ELR (cell line): ENCODE measurements at places on chromosomes 16 and 17.

GRCh38 chr17:66458782-66459181 lies 156.4 kb downstream of the PRKCA start:
- no peak for DNase-seq

- no peak for DNase-seq
Observed at GRCh38 chr17:57603546-57603945, 141.6 kb downstream of the CCDC182 start.

DNA sequence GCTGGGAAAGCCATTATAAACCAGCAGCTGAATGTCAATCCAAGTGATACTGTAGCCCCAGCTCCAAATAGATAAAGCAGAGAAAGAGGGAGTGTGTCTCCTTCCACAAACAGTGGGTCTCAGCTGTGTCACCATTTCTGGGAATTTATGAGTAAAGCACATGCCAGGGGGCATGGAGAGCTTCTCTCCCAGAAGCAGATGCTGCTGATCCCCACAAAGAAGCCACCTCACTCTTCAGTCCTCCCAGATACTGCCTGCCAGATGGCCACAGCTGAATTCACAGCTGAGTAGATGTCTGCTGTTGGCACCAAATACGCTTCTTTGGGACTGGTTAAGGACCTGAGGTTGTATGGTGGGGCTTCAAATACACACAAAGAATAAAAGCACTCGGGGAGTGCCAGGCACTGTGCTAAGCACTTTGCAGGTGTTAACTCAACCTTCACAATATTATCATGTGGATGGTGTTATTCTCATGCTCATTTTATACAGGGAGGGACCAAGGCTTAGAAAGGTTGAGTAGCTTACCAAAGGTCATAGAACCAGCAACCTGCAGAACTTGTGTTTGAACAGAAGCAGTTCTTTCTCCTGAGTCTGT lies 298.3 kb downstream of the CDH11 start:
- no peak for DNase-seq

DNA sequence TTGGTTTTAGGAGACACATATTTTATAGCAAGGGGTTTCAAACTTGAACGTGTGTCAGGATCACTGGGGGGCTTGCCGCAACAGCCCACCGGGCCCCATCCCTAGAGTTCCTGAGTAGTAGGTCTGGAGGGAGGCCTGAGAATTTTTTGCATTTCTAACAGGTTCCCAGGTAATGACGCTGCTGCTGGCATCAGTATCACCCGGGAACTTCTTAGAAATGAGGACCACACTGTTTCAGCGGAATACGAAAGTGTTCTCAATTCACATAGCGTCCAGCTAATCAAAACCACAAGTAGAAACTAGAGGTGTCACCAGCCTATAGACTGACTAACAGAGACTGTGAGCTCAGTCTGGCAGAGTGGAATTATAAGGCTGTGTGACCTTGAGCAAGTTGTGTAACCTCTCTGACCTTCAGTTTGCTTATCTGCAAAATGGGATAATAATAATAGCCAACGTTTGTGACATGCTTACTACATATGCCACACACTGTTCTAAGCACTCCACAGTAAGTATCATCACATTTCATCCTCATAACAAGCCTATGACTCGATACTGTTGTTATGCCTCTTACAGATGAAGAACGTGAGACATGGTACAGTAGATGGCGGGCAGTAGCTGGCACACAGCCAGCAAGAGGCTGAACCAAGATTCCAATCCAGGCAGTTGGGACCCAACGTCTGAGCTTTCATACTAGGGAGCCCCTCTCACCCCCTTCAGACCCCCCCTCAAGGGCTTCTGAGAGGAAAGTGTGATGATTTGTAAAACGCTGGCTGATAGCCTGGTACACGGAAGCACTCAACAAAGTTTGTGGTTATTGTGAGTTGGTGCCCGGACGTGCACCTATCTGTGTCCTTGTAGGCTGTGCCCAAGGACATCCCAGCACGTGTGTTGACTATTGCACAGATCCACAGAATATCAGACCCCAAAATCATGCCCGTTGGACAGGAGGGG lies 4.6 kb upstream of the ICAM2 start:
- peak; percentile 55 for DNase-seq

GRCh38 chr17:12362853-12363455 lies 302.7 kb upstream of the MYOCD start:
- DNase-seq: no peak

DNA sequence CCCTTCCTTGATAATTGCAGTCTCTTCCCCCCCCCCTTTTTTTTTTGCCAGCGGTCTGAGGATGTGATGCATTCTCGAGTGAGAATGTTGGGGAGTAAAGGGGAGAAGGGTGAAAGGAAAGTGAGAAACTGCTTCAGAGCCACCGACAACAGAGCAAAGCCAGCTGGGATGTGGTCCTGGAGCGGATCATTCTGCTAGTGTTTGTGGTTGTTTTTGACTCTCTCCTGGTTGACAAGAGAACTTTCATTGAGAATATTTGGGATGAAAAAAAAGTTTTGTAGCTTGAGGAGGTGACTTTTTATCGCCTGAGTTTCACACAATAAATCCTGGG lies 1.3 kb downstream of the NF1 start:
- no peak for DNase-seq

DNA sequence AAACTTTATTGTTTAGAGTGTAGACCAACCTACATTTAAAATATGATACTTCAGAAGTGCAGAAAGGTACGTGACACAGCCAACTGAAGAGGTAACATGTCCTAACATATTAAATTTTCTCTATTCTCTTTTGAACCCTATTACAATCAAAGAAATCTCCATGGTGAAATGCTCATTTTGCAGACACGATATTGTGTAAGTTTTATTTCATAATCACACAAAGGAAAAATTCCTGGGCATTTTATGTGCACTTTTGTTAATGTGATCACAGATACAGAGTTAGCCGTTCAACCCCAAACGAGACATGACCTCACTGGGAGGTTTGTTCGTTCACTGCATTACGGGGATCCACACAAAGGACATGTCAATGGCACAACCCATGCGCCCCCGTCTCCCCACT lies 21.8 kb downstream of the KCNJ16 start:
- DNase-seq: no peak

GRCh38 chr17:8445536-8445935 lies 9.9 kb downstream of the NDEL1 start:
- no peak for DNase-seq

DNA sequence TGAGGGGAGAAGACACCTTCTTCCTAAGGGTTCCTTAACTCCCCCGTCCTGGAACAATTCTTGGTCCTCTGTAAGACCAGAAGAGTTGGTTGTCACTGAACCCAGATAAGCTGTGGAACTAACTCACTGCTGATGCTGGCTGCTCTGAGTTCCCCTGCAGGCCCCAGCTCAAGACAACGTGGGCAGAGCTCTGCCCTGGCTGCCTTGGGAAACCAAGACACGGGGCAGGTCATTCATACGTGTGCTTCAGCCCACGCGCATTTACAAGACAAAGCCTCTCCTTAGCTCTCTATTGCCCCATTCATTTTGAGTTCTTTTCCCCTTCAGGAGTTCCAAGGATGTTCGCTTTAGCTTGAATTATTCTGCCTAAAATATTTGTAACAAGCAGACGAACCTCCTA lies 3.4 kb upstream of the NAT9 start:
- DNase-seq: no peak

GRCh38 chr16:21274172-21274726 lies 3.8 kb downstream of the CRYM start:
- DNase-seq: no peak

DNA sequence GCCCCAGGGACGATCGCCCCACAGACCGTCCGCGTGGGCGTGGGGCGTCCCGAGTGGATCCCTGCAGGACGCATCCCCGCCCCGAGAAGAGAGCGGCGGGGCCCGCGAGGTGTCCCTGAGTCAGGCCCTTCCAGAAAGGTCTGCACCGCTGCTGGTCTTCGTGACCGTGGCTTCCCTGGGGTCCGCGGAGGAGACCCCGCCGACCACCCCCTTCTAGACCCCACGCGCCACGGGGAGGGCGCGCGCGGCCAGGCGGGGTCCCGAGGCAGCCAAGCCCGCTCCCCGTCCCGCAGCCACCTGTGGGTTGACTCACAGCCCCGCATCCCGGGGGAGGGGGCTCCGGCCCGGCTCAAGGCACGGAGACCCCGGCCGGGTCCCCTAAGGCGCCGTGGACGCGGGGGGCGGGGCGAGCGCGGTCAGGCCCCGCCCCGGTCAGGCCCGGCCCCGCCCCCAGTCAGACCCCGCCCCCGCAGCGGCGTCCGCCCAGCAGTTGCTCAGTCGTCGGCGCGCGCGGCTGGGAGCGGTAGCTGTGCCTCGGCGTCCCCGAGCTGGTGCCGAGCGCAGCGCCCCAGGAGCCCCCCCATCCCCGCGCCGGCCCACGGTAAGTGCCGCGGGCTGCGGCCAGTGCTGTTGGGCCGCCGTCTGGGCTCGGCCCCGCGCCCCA lies at the start of gene BAIAP3:
TSS of gene BAIAP3 (plus strand) at position 497 of the 664 bp plus-strand sequence. CDS start 4,905 bp downstream, outside the sequence.
- DNase-seq: no peak

GRCh38 chr17:48626245-48627117 lies at the start of gene HOXB9:
Gene HOXB9, minus strand, starts transcription at chr17:48626358. Its CDS starts 89 bp downstream, at chr17:48626269.
- peak; percentile 44 for DNase-seq

GRCh38 chr16:3695610-3696369 lies 21.5 kb downstream of the TRAP1 start:
- DNase-seq: no peak

DNA sequence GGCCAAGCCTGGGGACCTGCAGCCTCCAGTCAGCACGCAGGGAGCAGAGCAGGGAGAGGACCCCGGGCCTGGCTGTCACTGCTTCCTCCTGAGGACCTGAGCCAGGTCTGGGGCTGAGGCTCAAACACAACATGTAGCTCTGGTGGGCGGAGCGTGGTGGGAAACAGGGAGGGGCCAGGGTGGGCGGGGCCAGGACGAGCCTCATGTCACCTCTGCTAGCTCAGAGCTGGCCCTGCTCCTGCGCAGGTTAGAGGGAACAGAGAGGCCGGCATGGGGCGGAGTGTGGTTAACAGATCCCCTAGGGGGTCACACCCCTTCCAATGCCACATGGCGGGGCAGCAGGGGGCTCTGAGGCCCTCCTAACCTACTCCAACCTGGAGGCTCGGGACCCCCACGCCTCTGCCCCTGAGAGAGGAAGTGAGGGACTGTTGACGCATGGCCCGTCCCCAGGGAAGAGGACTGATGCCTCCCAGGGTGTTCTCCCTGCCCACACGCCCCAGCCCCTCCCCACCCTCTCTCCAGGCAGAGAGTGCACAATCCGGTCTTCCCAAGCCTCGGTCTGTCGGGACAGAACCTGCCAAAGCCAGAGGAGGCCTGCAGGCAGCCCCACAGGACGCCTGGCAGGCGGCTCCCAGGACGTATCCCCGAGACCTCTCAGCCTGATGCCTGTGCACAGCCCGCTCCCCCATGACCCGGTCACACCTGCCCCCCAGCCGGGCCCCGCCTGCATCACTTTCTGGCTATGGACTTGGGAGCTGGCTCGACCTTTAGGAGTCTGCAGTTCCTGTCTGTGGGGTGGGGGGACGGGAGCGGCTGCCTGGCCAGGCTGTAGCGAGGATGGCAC lies 15.2 kb downstream of the PIEZO1 start:
- DNase-seq: peak; percentile 44

DNA sequence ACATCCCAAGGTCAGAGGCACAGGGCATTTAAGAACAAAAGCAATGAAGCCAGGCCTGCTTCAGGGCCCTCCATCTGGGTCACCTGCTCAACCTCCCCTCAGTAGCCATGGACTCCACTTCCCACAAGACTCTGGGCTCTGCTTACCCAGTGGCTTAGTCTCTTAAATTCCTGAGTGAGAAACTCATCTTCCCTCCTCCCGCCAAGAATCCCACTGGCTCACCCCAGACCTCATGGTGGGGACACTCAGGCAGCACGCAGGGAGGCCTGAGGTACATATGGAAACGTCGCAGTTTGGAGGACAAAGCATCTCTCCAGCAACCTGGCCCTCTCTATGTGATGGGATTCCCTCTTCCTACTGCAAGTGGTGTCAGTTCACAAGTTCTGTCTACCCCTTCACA lies 326.7 kb upstream of the CDH5 start:
- DNase-seq: no peak

DNA sequence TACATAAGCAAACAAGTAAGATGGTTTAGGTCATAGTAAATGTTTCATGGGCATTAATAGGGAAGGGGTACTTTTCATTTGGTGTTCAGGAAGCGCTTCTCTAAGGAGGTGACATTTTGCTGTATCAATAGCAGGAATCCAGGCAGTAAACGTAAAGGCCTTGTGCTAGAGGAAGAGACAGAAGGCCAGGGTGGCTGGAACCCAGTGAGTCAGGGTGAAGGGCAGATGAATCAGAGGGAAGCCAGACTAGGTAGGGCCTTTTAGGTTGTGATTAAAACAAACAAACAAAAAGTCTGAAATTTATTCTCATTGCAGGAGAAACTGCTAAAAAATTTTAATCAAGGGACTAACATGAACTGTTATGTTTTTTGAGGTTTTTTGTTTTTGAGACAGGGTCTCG lies 6.5 kb downstream of the BMERB1 start:
- peak; percentile 88 for DNase-seq

DNA sequence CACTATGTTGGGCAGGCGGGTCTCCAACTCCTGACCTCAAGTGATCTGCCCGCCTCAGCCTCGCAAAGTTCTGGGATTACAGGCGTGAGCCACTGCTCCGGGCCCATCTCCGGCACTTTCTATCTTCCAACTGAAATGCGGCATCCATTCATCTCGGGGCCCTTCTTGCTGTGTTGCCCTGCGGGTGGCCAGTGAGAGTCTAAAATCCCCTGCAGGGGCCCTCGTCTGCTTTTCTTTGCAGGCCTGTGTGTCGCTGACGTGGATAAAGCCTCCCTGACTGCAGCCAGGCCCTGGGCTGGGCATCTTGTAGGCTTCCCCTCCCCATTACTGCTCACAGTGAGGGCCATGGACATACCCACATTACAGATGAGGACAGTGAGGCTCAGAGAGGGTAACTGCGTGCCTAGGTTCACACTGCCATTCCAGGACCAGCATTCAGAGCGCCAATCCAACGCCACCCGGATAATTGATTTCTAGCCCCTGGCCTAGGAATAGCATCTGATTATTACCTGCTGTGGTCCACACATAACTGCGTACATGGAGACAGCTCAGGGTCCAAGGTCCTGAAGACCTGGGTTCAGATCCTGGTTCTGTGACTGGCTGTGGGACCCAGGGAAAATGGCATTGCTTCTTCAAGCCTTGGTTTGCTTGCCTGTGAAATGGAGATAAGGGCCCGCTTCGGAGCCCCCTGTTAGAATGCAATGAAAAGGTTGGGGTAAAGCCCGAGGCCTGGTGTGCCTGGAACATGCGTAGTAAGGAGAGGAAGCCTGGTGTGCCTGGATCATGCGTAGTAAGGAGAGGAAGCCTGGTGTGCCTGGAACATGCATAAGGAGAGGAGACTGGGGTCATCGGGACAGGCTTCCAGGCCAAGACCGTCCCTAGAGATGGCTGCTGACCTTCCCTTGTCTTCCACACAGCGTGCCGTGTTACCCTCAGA lies 25.0 kb downstream of the CRISPLD2 start:
- no peak for DNase-seq

GRCh38 chr17:45425125-45425983 lies 7.3 kb downstream of the ARHGAP27 start:
- DNase-seq: peak; percentile 89

DNA sequence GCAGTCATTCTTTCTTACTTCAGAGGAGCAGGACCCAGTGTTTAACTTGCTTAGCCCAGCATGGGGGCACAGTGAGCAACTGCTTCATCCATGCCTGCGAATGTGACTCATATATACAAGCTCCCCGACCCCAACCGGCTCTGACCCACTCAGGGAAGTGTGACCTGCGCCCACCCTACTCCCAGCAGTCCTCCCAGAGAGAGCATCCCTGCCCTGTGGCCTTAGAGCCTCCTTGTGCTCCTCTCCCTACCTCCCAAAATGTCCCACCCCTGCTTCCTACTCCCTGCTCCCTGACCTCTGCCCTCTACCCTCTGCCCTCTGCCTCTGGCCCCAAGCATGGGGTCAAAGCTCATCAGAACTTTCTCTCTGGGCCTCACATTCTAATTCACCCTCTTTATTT lies 46.9 kb upstream of the DLX4 start:
- peak; percentile 22 for DNase-seq

GRCh38 chr17:56230660-56231059 lies 77.4 kb downstream of the ANKFN1 start:
- DNase-seq: no peak
